ENCODE measurements at places on chromosomes 2 and 18.

DNA sequence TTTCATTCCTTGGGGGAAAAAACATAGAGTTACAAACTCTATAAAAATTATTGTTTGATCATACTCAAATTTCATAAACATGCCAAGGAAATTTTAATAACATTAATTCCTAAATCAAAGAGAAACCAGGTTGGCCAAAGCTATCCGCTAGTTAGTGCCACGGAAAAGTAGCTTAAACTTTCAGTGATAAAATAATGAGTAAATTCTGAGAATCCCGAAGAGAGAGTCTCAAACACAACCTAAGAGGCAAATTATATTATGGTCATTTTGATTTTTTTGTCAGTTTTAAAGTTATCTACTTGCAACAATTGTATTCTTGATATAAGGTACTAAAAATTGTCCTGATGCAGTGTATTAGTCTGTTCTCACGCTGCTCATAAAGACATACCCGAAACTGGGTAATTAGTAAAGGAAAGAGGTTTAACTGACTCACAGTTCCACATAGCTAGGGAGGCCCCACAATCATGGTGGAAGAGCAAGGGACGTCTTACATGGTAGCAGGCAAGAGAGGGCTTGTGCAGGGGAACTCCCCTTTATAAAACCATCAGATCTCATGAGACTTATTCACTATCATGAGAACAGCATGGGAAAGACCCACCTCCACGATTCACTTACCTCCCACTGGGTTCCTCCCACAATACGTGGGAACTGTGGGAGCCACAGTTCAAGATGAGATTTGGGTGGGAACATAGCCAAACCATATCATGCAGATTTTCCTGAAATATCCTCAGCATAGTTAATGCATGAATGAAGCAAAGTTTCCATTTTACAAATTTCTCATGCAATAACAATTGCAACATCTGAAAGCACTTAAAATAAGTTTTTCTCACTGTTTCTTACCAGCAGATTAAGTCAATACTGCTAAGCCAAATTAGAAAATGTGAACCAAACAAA lies 205.9 kb upstream of the STK17B start:
- no peak for DNase-seq

- DNase-seq: no peak
These were observed 21.5 kb upstream of the CAB39 start for GRCh38 chr2:230691005-230691647.

DNA sequence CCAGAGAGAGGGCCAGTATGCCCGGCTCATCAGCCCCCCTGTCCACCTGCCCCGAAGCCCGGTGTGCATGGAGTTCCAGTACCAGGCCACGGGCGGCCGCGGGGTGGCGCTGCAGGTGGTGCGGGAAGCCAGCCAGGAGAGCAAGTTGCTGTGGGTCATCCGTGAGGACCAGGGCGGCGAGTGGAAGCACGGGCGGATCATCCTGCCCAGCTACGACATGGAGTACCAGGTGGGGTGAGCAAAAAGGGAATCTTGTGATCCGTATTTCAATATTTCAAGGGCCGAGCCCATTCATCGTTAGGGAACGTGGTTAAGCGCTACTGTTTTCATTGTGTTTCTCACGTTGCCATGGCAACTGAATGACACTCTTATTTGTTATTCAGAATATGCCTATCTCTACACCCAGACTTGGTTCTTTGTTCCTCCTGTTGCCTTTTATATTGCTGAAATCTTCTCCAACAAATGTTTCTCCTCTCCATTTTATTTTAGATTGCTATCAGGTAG lies 81.5 kb downstream of the NRP2 start:
- DNase-seq: peak; percentile 20

DNA sequence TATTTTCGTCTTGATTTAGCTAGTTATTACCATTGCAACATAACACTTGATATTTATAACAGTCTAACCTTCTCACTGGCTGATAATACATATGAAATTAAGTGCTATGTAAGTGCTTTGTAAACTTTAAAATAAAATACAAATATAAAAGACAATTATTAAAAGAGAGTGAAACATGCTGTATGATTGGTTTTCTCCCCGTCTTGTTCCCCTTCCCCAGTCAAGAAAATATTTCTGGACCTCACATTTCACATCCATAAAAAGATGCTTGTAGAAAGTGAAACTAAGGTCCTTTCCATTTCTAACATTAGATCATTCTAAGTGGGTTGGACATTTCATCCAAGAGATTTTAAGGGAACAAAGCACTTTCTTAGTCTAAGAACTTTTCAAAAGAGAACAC lies 310.2 kb upstream of the LRATD1 start:
- DNase-seq: no peak

DNA sequence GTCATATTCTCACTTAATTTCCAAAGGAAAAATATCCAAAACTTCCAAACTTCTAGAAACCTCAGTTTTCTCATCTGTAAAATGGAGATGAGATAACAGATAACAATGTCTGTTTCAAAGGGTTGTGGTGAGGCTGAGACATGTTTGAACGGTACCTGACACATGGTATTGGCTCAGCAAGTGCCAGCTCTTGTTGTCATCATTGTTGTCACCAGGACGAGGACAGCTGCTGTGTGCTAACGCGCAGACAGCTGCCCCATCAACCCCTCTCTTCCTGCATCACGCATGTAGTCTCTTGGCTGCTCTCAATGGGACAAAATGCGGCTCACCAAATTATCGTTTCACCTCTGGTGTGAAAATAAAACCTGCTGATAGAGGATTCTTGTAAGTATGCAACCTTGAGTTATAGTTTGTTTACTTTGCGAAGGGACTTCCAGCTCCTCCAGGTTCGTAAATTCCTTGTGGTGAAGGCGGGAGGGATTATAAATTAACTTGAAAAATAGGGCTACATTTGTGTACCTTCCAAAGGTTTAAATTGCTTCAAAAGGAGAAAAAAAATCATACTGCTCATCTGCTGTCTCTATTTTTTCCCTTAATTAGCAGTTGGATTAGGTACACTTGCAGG lies 605.4 kb downstream of the BCL11A start:
- no peak for DNase-seq

All from NB4 (cell line).